ENCODE measurements at places on chromosomes 11 and 22.
A peak's percentile ranks its signal among the peaks of the same experiment; 100 is the strongest.

DNA sequence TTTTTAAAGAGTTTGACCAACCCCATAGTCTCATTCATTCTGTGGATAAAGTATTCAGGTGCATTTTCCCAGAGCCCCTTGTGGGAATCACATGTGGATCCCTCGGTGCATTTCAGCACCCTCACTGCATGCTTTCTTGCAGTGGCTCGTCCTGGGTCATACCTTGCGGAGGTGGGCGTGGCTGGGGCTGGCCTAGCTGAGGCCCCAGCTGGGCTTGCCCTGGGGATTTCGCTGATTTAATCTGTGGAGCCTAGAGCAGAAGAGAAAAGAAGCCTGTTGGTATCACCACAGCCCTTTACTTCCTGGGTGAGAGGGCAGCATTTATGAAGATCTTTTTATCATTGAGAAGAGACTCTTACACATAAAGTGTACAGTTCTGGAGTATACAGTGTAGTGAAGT lies 53.1 kb downstream of the FBXO7 start:
- DNase-seq = no peak

DNA sequence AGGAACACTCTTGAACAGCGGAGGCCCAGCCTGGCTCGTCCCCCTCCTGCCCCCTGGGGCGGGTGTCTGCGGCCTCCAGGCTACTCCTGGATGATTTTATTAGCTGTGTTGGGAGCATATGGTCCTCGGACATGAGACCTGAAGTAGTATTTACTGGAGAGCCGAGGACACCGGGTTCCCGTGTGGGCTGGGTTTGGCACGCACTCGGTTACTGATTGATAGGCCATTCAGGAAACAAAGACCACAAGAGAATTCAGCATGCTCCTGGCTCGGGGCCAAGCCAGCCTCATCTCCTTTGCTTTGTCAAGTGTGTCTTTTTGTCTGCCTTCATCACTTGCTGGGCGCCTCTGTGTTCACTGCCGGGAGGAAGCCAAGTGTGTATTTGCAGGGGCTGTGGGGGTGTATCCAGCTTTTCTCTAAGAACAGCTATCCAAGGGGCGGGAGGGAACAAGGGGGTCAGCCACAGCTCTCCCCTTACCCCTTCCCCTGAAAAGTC lies 9.7 kb downstream of the FXYD2 start:
- no peak for DNase-seq

DNA sequence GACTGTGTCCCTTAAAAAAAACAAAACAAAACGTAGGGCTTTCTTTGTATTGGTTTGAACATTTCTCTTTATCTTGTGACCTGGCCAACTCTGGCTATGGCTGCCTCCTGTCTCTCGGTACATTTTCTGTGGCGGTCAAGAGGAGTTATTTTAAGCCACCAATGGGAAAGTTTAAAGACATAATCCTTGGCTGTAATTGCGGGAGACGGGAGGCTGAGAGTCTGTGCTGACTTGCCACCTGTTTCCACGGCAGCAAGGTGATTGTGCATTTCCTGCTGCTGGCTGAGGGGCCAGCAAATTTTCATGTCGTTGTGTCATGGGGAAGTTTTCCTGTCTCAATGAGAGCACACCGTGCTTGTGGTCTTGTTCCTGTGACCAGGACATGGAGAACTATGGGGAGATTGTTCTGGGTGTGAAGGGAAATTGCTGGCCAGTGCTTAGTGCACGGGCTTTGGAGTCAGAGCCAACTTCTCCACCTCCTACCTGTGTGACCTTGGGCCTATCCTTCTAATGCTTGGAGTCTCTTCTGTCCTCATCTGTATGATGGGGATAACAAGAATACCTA lies 11.0 kb downstream of the PTPRJ start:
- no peak for DNase-seq

DNA sequence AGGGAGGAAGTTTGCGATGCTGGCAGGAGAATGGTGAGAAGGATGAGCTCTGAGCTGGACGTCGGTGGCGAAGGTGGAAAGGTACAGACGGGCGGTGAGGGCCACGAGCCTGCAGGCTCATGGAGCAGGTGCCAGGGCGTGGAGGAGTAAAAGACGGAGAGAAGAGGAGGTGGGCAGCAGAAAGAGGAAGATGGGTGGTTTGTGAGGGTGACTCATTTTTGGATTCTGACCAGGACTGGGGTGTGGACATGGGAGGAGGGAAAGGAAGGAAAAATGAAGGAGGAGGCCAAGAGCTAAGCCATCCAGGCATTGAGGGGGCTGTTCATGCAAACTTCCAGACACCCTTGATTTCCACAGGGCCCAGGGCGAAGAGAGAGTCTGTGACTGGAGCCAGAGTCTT lies 3.5 kb downstream of the ZDHHC24 start:
- DNase-seq = no peak

DNA sequence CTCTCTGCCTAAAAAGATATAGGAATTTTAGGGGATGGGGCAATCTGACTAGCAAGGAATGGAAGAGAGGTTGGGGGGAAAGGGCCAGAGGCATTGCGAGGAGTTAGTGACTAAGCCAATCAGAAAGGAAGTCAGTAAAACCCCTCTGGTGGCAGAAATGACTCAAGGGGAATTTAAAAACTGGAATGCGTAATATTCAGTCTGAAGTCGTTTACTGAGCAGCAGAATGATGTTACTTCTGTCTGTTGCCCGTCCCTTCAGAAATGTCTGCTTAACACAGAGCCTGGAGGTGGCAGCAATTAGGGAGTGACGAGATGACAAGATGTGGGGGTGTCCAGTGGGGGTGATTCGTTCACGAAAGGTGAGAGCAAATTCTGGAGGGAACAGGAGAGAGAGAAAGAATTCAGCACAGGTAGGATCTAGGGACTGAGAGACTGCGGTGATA lies 107.7 kb upstream of the CLMP start:
- peak; percentile 26 for DNase-seq

DNA sequence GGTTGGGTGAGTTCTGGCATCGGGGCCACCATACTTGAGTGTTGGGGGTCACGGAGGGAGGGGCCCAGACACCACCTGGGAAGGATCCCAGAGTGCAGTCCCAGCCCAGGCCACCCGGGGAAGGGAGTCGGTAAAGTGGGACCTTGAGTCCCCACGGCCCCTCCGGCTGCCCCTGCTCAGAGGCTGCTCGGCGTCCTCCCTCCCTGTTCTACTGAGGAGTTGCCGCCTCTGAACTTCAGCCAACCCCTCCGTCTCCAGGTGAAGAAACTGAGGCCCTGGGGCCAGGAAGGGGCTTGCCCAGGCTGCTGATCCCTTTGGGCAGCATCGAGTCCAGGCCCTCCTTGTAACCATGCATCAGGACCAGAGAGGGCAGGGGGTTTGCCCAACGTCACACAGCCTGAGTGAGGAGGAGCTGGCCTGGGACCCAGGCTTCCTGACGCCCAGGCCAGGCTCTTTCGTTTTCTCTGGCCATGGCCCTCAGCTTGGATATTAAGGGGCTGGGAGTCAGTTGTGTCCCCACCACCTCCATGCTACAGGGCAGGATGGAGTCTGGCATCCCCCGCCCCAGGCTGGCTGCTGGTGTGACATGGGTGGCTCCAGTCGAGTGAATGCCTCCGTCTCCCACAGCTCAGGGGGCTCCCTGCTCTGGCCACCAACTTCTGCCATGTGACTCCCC lies 1.3 kb downstream of the PARVG start:
- no peak for DNase-seq

DNA sequence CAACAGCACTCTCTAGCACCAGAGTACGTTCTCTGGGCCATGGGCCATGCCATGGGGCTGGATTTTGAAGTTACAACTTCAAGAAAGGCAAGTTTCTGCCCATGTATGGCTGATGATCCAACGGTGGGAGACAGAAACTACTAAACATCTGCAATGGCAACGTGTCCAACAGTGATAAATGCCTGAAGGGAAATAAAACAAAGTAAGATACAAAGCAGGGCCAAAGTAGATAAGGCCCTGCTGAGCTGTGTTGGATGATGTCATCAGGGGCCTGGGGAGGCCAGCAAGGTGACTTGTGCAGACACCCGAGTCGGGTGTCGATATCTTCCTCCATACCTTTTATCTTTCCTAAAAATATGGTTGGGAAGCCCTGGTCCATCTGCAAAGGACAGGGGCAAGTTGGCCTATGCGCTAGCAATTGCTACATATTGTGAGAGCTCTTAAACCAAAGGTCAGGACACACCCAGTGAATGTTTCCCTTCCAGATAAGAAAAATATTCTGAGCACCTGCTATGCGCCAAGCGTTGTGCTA lies 487.2 kb downstream of the MN1 start:
- no peak for DNase-seq

DNA sequence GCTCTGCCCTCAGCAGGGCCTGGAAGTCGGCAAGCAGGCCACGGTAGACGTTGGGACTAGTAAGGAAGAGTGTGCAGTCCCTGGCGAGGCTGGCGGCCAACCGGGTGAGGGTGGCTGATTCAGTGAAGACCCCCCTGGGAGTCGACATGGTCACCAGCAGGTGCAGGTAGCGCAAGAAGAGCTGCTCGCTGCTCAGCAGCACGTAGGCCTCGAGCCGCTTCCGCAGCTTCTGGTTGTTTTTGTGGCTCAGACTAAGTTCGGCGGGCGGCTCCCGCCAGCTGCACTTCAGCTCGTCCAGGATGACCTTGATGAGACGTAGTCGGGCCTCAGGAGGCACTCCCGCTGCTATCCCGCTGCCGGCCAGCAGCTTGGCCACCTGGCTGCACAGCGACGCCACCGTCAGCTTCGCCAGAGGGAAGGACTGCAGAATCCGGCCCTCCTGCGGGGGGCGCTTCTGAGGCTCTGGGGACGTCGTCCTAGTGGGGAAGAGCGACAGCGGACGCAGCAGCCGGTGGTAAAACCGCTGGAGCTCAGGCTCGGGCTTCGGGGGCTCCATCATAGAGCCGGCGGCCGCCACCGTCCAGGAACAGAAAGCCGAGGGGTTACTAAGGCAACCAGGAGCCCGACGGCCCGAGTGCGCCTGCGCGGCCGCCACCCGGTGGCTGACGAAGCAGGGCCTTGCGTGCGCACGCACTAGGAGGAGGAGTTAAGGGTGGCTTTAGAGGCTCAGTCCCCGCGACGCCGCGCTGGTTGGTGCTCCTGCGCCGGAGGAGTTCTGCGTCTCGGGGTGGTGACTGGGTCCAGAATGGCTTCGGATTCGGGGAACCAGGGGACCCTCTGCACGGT lies at the start of the genes CCDC87 and CCS:
CCDC87 (minus strand) TSS at position 607 of the 846 bp plus-strand sequence; CDS start at position 559, 48 bp downstream.
CCS (plus strand) TSS at position 729 of the 846 bp plus-strand sequence; CDS start at position 806, 77 bp downstream.
- peak; percentile 100 for DNase-seq

DNA sequence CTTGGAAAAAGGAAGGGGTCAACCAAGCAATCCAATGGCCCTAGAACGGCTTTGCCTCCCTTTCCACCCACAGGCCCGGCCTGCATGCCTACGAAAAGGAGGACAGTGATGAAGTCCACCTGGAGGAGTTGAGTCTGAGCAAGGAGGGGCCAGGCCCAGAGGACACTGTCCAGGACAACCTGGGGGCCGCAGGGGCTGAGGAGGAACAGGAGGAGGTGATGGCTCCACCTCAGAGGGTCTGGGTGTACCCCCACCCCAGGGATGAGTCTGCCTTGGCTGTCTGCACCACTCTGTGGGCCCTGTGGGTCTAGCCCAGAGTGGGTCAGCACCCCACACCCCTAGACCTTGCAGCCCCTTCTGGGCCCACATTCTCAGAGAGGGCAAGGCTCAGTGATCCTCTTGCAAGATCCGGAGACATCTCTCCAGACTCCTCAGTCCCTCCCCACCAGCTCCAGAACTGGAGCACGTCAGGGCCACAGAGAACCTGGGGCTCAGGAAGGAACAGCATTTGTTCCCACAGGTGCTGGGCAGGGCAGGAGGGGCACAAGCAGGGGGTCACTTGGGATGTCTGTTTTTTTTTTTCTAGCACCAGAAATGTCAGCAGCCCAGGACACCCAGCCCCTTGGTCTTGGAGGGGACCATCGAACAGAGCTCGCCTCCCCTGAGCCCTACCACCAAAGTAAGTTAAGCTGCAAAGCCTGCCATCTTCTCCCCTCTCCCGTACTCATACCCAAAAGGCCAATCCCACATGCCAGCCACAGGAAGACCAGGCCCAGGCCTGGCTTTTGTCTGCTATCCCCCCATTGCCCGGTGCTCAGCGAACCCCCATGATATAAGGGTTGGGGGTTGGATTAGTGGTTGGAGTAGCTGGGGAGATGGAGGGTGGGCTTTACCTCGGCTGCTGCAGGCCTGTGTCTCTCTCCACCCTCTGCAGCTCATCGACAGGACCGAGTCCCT lies 8.1 kb downstream of the PRR33 start:
- no peak for DNase-seq

GRCh38 chr11:7579361-7579791 lies 65.6 kb downstream of the PPFIBP2 start:
- DNase-seq = no peak

GRCh38 chr11:111935317-111936039 lies 1.7 kb upstream of the DIXDC1 start:
- DNase-seq = no peak

GRCh38 chr11:120556797-120557196 lies 45.2 kb downstream of the GRIK4 start:
- DNase-seq = no peak
